ENCODE measurements at places on chromosomes 16 and 17. TPM values are rescaled to one million over a fixed set of nuclear protein-coding genes. Genes with fewer than 3 reads are reported as not detected.

- H3K27me3 ChIP-seq: peaks cover 37% of the 10 kb centered on the region
- H3K4me1 ChIP-seq: peaks cover under 1% of the 10 kb centered on the region
- DNase-seq: no peak
- H3K4me3 ChIP-seq: no peak overlapping the region
- H3K27ac ChIP-seq: no peak overlapping the region
- H3K36me3 ChIP-seq: no peaks in the 10 kb centered on the region
These were observed 5.6 kb upstream of the MPHOSPH6 start for GRCh38 chr16:82175627-82176026.

DNA sequence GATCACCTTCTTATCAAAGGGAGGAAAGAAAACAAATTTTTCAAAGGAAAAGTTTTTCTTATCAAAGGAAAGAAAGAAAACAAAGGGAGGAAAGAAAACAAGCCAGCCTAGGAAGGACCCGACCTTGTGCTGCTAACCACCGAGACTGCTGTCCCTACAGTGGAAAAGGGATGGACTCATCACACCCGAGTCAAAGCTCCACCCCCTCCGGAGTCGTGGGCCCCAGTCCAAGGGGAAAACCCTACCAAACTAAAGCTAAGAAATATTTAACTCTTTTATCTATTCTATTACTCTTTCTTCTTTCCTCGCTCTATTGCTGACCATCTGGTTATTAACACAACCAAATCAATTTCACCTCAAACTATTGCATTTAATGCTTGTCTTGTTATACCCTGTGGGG, 6.1 kb upstream of the ENDOV start:
- no peak overlapping the region for H3K4me3 ChIP-seq
- no peaks in the 10 kb centered on the region for H3K36me3 ChIP-seq
- peaks cover 11% of the 10 kb centered on the region for H3K27me3 ChIP-seq
- no peak overlapping the region for H3K27ac ChIP-seq

The SOX8 gene
- 3.1 TPM for total RNA-seq

The KRTAP1-5 gene
- 2.5 TPM for total RNA-seq

The GRN gene
- total RNA-seq: 190 TPM

- no peaks in the 10 kb centered on the region for H3K27me3 ChIP-seq
- no peak for DNase-seq
- H3K36me3 ChIP-seq: peaks cover 4% of the 10 kb centered on the region
- H3K4me3 ChIP-seq: no peak overlapping the region
These were observed 63.5 kb upstream of the C17orf78 start for GRCh38 chr17:37312137-37312923.

GRCh38 chr16:86572041-86572521, 5.5 kb downstream of the FOXC2 start:
- H3K27ac ChIP-seq: peak overlapping the region; percentile 82
- H3K36me3 ChIP-seq: peaks cover 95% of the 10 kb centered on the region
- H3K4me3 ChIP-seq: no peak overlapping the region
- no peak for DNase-seq
- H3K27me3 ChIP-seq: no peaks in the 10 kb centered on the region
- H3K4me1 ChIP-seq: peaks cover 49% of the 10 kb centered on the region

- H3K27me3 ChIP-seq: peaks cover 2% of the 10 kb centered on the region
- H3K4me1 ChIP-seq: peaks cover 16% of the 10 kb centered on the region
- H3K4me3 ChIP-seq: no peak overlapping the region
These were observed 47.8 kb downstream of the ARHGAP27 start for GRCh38 chr17:45384789-45385262.

GRCh38 chr16:75311383-75311938, 60.0 kb upstream of the BCAR1 start:
- no peak overlapping the region for H3K4me3 ChIP-seq
- no peaks in the 10 kb centered on the region for H3K27me3 ChIP-seq
- H3K36me3 ChIP-seq: no peaks in the 10 kb centered on the region
- peaks cover 15% of the 10 kb centered on the region for H3K4me1 ChIP-seq
- H3K27ac ChIP-seq: no peak overlapping the region
- DNase-seq: no peak

The SOCS1 gene
- total RNA-seq: 8.1 TPM

GRCh38 chr16:52914428-52914827, 138.3 kb downstream of the CHD9NB start:
- H3K27me3 ChIP-seq: no peaks in the 10 kb centered on the region
- H3K36me3 ChIP-seq: no peaks in the 10 kb centered on the region
- H3K4me3 ChIP-seq: no peak overlapping the region
- H3K4me1 ChIP-seq: no peaks in the 10 kb centered on the region

- no peak overlapping the region for H3K4me3 ChIP-seq
- no peak overlapping the region for H3K27ac ChIP-seq
- H3K4me1 ChIP-seq: no peaks in the 10 kb centered on the region
- no peaks in the 10 kb centered on the region for H3K36me3 ChIP-seq
These were observed 30.4 kb upstream of the ZC3H18 start for GRCh38 chr16:88539652-88540345.

The MPP3 gene
- total RNA-seq: 2.4 TPM

- no peaks in the 10 kb centered on the region for H3K27me3 ChIP-seq
- H3K4me1 ChIP-seq: peaks cover 10% of the 10 kb centered on the region
- H3K4me3 ChIP-seq: peak overlapping the region; percentile 40
- H3K36me3 ChIP-seq: peaks cover 44% of the 10 kb centered on the region
- no peak overlapping the region for H3K27ac ChIP-seq
These were observed 902 bp downstream of the KAT2A start for GRCh38 chr17:42120161-42120769.

DNA sequence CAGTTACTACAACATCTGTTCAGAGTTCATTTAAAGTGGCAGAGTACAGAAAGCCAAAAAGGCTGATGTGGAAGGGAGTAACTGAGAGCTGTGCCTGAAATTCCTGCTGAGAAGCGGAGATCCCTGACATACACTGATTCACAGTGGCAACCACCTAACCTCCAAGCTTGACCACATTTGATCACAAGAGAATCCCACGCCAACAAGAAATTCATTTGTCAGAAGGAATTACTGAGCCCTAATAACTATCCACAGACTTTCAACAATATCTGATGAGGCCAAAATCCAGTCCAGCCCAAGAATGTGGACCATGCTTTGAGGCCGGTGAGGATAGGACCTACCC, 168.5 kb upstream of the RPH3AL start:
- peak overlapping the region; percentile 56 for H3K27ac ChIP-seq
- no peak overlapping the region for H3K4me3 ChIP-seq
- no peak for DNase-seq
- H3K4me1 ChIP-seq: peaks cover 27% of the 10 kb centered on the region
- peaks cover 26% of the 10 kb centered on the region for H3K36me3 ChIP-seq

DNA sequence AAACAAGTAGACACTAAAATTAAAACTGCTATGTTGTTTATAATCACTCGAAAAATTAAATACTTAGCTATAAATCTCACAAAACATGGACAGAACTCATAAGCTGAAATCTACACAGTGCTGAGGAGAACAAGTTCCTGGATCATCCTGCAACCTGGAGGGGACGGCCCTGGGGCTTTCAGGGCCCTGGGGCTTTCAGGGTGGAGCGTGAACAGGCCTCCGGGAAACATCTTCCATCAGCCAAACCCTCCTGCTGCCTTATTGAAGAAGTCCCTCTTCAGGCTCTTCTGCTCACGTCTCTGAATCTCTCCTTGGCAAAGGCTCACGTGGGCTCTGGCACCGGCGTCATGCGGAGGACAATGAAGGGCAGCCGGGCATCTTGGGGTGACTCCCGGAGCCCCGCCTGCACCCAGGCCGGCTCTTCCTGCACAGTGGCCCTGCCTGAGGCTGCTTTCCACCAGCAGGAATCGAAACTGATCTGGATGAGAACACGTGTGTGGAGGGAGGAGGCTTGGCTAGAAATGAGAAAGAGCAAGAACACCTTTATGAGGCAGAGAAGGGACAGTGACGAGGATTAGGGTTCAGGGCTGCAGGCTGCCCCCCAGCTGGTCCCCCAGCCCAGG, 127.3 kb downstream of the CDRT15L2 start:
- H3K4me3 ChIP-seq: no peak overlapping the region
- no peak overlapping the region for H3K27ac ChIP-seq
- no peaks in the 10 kb centered on the region for H3K36me3 ChIP-seq
- no peaks in the 10 kb centered on the region for H3K4me1 ChIP-seq
- no peaks in the 10 kb centered on the region for H3K27me3 ChIP-seq
- no peak for DNase-seq

- H3K4me1 ChIP-seq: no peaks in the 10 kb centered on the region
- no peak overlapping the region for H3K4me3 ChIP-seq
- no peak for DNase-seq
- H3K27me3 ChIP-seq: no peaks in the 10 kb centered on the region
These were observed 24.8 kb downstream of the ZFPM1 start for GRCh38 chr16:88477631-88478519.

The ACE gene
- total RNA-seq: not detected

The AP2B1 gene
- 76.0 TPM for total RNA-seq

- H3K27me3 ChIP-seq: no peaks in the 10 kb centered on the region
- no peaks in the 10 kb centered on the region for H3K36me3 ChIP-seq
- peak; percentile 4 for DNase-seq
- no peak overlapping the region for H3K4me3 ChIP-seq
These were observed 383.2 kb upstream of the CCL2 start for GRCh38 chr17:33871720-33872540.

DNA sequence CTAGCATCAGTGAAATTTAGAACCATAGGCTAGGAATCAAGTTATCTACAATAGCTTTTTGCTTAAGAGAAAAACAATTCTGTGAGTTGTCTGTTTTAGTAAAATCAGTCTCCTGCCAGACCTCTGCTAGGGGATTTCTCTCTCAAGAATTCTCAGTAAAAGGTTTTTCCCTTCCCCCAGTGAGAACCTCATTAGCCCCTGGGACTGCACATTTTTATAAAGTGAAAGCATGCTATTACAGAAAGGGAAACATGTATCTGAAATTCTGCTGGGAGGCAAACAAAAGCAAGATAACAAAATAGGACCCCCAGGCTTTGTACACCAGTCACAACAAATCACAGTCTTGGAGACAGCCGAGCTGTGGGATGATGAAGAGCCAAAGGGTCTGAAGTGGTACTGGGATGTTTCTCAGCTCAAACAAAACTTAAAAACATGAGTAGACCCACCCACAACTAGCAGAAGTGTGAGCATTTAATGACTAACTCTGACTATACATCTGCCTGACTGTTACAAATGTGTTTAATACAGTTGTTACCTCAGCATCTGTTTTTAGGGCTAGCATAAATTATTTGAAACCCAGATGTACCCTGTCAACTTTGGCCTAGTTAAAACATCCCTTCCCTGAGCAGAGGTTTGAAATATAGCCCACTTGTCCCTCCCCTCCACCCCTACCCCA, 20.0 kb upstream of the GLG1 start:
- no peak for DNase-seq
- no peaks in the 10 kb centered on the region for H3K4me1 ChIP-seq
- no peak overlapping the region for H3K27ac ChIP-seq
- H3K4me3 ChIP-seq: no peak overlapping the region
- H3K27me3 ChIP-seq: no peaks in the 10 kb centered on the region
- H3K36me3 ChIP-seq: peaks cover 100% of the 10 kb centered on the region

GRCh38 chr16:10584981-10585438, 4.6 kb upstream of the EMP2 start:
- no peak overlapping the region for H3K4me3 ChIP-seq
- H3K36me3 ChIP-seq: peaks cover 5% of the 10 kb centered on the region
- no peak for DNase-seq
- H3K27ac ChIP-seq: no peak overlapping the region

The TMEM208 gene
- total RNA-seq: 38.9 TPM

DNA sequence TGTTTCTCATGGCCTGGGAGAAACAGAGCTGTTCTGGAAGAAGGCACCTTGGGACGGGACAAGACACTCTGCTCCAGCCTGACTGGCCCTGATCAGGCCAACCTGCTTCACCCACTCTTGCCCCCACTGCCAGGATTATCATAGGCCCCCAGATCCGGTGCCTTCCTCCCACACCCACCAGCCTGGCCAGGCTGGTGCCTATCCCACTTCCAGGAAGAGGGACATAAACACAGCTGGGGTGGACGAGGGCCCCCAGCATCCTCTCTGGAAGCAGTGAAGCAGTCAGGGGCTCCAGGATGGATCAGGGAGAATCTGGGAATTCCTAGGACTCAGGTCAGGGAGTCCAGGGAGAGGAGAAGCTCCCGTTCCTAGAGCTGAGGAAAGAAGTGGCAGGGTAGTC, 16.9 kb upstream of the ITGA3 start:
- no peaks in the 10 kb centered on the region for H3K36me3 ChIP-seq
- H3K4me1 ChIP-seq: peaks cover 58% of the 10 kb centered on the region
- no peaks in the 10 kb centered on the region for H3K27me3 ChIP-seq
- no peak for DNase-seq
- no peak overlapping the region for H3K27ac ChIP-seq

GRCh38 chr16:87274794-87275193, 42.4 kb downstream of the C16orf95 start:
- no peaks in the 10 kb centered on the region for H3K36me3 ChIP-seq
- peaks cover 69% of the 10 kb centered on the region for H3K4me1 ChIP-seq
- no peak overlapping the region for H3K4me3 ChIP-seq
- no peaks in the 10 kb centered on the region for H3K27me3 ChIP-seq
- H3K27ac ChIP-seq: no peak overlapping the region
- DNase-seq: peak; percentile 61

The TOX3 gene
- not detected for total RNA-seq

The KRTAP2-3 gene
- total RNA-seq: not detected

- H3K27ac ChIP-seq: no peak overlapping the region
- no peak for DNase-seq
- H3K4me1 ChIP-seq: peaks cover 68% of the 10 kb centered on the region
- H3K4me3 ChIP-seq: no peak overlapping the region
These were observed 13.7 kb downstream of the HAPSTR1 start for GRCh38 chr16:9105189-9105588.

DNA sequence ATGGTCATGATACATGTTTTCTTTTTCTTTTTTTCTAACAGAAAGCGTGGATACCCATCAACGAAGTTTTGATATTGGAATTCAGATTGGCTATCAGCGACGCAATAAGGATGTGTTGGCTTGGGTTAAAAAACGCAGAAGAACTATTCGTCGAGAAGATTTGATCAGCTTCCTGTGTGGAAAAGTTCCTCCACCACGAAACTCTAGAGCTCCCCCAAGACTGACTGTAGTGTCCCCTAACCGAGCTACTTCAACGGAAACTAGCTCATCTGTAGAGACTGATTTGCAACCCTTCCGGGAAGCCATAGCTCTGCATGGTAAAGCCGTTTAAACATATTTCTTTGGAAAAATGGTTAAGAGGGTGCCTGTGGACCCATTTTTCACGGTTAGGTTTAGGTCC, 11.5 kb downstream of the HAPSTR1 start:
- DNase-seq: no peak
- H3K4me1 ChIP-seq: peaks cover 70% of the 10 kb centered on the region
- no peaks in the 10 kb centered on the region for H3K27me3 ChIP-seq
- H3K27ac ChIP-seq: peak overlapping the region; percentile 61

DNA sequence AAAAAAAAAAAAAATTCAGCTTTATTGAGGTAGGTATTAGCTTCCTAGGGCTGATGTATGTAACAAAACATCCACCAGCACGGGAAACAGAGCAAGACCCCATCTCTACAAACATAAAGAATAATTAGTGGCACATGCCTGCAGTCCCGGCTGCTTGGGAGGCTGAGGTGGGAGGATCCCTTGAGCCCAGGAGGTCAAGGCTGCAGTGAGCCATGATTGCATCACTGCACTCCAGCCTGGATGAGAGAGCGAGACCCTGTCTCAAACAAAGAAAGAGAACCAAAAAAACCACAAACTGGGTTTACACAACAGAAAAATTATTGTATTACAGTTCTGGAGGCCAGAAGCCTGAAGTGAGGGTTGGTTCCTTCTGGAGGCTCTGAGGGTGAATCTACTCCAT, 4.0 kb upstream of the MMP25 start:
- no peak overlapping the region for H3K4me3 ChIP-seq
- peaks cover 74% of the 10 kb centered on the region for H3K27me3 ChIP-seq

The PRSS33 gene
- total RNA-seq: not detected

Data from SJSA1 (cell line).